ENCODE measurements at places on chromosomes 6 and 20.
A peak's percentile ranks its signal among the peaks of the same experiment; 100 is the strongest.

- no peak for DNase-seq
These were observed 214.6 kb downstream of the CLVS2 start for GRCh38 chr6:123210645-123211044.

- DNase-seq: peak; percentile 24
These were observed at the start of gene MYBL2 for GRCh38 chr20:43666376-43667328. Gene MYBL2, plus strand, starts transcription at chr20:43667114. Its CDS starts 170 bp downstream, at chr20:43667284.

- no peak for DNase-seq
These were observed 56.7 kb downstream of the ARHGAP18 start for GRCh38 chr6:129653229-129653628.

GRCh38 chr20:38588303-38588702, 7.3 kb downstream of the ADIG start:
- DNase-seq: no peak

- no peak for DNase-seq
These were observed 68.4 kb downstream of the DST start for GRCh38 chr6:56574292-56574691.

DNA sequence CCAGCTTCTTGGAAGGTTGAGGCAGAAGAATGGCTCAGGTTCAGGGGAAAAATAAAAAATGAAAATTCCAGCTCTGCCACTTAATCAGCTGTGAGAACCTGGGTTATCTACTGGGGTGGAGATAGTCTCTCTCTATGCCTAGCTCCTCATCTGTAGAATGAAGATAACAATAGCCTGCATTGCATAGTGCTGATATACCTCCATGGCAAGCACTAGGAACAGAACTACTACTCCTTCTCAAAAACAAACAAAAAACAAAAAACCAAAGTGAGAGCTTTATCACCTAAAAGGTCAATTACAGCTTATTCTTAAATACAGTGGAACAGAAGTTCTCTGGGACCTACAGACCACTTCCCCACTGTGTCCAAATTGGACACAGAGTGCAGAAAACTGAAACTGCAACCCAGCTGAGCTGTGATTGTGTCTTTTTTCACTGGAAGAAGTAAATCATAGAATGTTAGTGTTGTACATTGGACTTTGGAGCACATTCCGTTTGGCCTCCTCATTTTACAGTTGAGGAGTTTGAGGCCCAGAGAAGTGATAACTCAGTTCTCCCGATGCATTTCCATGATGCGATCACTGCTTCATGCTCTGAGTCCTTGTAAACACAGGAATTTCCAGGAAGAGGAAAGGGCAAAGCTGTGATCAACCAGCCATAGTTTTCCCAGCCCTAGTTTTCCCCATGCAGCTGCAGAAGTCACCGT, 23.3 kb downstream of the MTFR2 start:
- DNase-seq: no peak

Measured in stimulated activated CD8-positive, alpha-beta memory T cell treated with anti-CD3 and anti-CD28 coated beads, Interleukin-7, amount 100 ng/mL, for 1 hour (primary cell).